ENCODE measurements at places on chromosomes 12 and 14.

DNA sequence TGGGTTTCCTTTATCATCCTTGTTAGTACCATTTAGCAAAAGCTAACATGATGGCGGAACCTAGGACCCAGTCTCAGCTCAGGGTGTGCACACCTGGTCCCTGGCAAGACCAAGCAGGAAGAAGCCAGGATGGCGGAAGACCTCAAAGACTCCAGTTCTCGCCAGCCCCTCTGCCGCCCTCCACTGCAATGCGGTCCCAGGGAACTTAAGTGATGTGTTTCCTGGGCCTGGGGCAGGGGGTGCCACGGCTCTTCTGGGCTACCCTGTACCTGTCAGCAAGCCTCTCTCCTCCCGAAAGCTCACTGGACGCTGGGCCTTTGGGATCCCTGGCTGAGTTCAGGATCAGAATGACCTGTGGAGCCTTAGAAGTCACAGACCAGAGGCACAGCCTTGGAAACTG is 71.3 kb downstream of the FBXL14 start:
- DNase-seq: no peak

GRCh38 chr14:33317675-33318074 is 379.0 kb downstream of the NPAS3 start:
- DNase-seq: no peak

DNA sequence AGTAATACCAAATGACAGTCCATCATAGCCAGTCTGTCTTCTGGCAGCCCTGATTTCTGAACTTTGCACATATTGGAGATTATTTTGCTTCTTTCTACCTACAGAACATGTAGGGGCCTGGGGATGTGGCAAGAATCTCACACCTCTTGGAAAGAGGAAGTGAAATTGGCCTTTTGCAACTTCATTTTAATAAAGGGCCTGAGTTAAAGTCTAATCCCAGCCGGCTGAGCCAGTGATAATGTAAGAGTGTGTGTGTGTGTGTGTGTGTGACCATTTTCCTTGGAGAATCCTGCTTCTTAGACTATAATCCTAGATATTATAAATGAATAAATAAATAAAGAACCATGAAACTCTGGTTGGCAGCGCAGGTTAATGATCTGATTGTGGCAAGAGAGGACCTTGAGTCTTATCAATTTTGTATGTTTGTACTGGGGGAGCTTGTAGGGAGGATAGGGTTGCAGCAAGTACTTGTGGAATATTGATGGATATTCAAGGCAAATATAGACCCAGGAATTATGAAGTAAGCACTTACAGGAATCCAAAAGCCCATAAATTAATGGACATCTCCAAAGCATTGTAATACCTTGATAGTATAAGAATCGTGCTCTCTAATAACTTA is 233.2 kb upstream of the AMIGO2 start:
- no peak for DNase-seq

DNA sequence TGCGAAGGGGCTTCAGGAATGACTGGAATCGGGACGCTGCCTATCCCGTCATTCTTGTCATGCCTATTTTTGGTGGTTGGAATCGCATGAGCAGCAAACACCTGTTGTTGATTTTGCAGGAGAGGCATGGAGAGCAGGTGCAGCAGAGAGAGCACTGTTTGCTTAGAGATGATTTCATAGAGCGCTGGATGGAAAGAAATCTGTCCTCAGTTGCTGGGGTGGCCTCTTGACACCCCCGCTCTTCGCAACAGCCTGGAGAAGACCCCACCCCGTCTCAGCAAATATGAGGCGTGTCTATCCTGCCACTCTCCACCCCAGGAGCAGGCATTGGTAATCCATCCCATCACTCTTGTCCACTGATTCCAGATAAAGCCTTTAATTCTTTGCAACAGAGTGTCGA is 19.3 kb upstream of the NCOR2 start:
- DNase-seq: peak; percentile 53

DNA sequence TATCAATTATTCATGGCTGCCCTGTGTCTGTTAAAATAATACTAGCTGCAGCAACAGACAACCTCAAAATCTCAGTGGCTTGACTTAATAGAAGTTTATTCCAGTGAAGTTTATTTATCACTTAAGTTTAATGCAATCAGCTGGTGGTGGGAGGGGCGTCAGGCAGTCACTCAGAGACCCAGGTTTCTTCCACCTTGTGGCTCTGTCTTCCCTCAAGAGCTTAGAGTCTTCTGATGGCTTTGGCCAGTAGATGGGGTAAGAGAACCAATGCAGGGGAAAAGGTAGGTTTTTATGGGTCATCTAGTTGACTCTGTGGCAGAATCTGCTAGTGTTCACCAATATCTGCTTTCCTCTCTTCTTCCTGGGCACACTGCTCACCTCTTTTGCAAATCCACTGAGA is 668.9 kb downstream of the AACS start:
- no peak for DNase-seq

- DNase-seq: no peak
These were observed 37.0 kb upstream of the LDHB start for GRCh38 chr12:21694660-21695059.

- no peak for DNase-seq
These were observed 50.6 kb downstream of the NIN start for GRCh38 chr14:50780393-50780792.

- DNase-seq: no peak
These were observed 659 bp downstream of the PSMD9 start for GRCh38 chr12:121889274-121889624.

- DNase-seq: no peak
These were observed 461.1 kb downstream of the LRIG3 start for GRCh38 chr12:58459191-58459590.

- no peak for DNase-seq
These were observed 1277.6 kb downstream of the AACS start for GRCh38 chr12:126342866-126343265.

- DNase-seq: no peak
These were observed 7.2 kb downstream of the A2ML1 start for GRCh38 chr12:8829621-8830020.

- DNase-seq: no peak
These were observed 81.4 kb downstream of the ATXN7L3B start for GRCh38 chr12:74619084-74619483.

- no peak for DNase-seq
These were observed 16.6 kb upstream of the CLEC2A start for GRCh38 chr12:9948606-9949296.

GRCh38 chr12:111451649-111452129 is 46.0 kb downstream of the SH2B3 start:
- DNase-seq: peak; percentile 18

DNA sequence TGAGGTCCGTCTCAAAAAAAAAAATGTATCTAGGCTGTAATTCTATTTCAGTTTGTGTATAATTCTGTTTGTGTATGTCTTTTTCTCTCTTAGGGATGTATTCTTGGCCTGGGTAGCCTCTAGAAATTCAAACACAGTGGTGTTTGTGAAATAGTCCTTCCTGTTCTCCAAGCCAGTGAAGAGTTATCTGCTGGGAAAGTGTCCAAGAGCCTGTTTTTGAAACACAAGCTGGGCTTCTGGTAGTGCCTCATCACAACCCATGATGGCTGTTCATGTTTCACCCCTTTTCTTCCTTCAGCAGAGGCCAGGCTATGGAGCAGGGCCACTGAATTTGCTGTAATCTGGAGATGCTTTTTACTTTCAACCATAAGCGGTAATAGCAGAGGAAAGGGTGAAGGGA is 14.7 kb downstream of the METTL3 start:
- DNase-seq: no peak

DNA sequence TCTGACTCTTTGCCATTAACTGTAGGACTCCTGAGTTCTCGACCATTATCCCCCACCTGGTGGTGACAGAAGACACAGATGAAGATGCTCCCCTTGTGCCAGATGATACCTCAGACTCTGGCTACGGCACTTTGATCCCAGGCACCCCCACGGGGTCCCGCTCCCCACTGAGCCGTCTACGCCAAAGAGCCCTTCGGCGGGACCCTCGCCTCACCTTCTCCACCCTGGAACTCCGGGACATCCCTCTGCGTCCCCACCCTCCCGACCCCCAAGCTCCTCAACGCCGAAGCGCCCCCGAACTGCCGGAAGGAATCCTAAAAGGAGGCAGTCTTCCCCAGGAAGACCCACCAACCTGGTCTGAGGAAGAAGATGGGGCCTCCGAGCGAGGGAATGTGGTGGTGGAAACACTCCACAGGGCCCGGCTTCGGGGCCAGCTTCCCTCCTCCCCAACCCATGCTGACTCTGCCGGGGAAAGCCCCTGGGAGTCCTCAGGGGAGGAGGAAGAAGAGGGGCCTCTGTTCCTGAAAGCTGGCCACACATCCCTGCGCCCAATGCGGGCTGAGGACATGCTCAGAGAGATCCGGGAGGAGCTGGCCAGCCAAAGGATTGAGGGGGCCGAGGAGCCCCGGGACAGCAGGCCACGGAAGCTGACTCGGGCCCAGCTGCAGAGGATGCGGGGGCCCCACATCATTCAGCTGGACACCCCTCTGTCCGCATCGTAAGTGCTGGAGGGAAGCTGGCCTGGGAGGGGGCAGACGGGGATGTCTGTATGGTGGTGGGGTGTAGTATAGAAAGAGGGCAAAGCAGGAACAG is 14.4 kb downstream of the TNFRSF1A start:
- no peak for DNase-seq

DNA sequence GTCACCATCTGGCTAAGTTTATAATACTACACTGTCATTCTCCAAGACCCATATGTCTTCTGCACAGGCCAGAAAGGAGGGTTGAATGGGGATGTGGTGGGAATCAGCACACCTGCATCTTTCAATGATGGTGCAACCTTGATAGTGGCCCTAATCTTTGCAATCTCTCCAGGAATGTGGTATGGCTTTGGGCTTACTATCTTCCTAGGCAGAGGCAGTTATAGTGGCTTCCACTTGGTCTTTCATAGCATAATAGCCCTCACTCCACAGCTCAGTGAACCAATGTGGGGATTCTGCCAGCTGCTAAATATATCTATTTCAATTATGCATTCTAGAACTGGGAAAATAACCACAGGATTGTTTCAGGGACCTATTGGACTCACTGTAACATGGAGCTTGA is 61.8 kb upstream of the ATP2B1 start:
- no peak for DNase-seq

- DNase-seq: no peak
These were observed 78.4 kb upstream of the DNM1L start for GRCh38 chr12:32600681-32601080.

DNA sequence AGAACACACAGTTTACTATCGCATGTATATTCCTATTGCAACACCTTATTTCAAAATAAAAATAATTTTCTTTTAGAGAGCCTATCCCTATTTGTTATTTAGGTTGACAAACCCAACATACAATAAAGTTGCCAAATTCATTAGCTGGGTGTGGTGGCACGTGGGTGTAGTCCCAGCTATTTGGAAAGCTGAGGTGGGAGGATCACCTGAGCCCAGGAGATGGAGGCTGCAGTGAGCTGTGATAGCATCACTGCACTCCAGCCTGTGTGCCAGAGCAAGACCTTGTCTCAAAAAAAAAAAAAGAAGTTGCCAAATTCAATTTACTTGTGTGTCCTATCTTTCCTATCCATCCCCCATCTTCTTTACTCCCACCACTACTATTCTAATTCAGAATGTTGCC is 23.9 kb downstream of the DENND5B start:
- DNase-seq: no peak

DNA sequence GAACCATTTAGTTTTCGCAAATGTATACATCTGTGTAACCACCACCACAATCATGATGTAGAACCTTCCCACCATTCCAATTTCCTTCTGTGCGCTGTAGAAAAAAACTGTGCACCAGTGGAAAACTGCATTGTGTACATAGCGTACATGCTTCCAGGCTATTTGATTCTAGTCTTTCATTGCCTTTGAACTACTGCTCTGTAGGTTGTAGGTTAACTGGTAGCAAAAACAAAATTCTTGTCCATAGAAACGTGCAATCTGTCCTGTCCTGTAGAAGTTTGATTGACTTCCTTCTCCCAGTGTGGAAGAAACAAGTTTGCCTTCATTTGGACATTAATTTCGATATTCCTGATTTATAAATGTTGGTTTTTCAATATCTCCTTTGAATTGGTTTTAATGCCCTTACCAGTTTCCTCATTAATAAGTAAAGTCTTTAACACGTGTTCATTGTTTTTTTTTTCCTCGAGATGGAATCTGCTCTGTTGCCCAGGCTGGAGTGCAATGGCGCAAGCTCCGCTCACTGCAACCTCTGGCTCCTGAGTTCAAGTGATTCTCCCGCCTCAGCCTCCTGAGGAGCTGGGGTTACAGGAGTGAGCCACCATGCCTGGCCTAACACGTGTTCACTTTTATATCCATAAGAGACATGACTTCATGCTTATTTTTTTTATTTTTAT is 3.6 kb upstream of the ISM2 start:
- DNase-seq: no peak

DNA sequence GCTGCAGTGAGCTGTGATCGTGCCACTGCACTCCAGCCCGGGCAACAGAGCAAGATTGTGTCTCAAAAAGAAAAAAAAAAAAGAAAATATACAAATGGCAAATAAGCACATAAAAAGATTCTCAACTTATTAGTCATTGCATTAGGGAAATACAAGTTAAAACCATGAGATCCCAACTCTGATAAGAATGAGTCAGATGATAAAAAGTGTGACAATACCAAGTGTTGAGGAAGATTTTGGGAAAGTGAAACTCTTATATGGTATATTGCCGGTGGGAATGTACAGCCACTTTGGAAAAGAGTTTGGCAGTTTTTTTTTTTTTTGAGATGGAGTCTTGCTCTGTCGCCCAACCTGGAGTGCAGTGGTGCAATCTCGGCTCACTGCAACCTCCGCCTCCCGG is 7.6 kb upstream of the PRPF40B start:
- no peak for DNase-seq

- DNase-seq: no peak
These were observed 421.8 kb upstream of the PDE3A start for GRCh38 chr12:19946550-19946949.

DNA sequence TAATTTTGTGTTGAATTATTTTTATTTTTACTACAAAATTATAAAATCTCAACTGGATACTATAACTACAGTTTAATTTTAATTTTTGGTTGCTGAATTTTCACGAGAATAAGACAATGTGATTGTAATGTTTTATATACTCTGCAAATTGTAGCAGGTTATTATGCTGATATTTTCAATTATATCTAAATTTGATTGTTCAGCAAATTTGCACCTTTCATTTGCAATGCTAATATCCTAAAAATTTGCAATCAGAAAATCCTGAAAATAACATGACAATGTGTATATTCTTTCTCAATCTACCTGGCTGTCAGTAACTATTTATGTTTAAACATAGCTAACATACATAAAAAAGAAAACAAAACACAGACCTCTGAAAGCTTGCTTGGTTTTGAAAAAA is 932.2 kb upstream of the LRFN5 start:
- no peak for DNase-seq

GRCh38 chr14:32724867-32725471 is 213.7 kb upstream of the NPAS3 start:
- no peak for DNase-seq

DNA sequence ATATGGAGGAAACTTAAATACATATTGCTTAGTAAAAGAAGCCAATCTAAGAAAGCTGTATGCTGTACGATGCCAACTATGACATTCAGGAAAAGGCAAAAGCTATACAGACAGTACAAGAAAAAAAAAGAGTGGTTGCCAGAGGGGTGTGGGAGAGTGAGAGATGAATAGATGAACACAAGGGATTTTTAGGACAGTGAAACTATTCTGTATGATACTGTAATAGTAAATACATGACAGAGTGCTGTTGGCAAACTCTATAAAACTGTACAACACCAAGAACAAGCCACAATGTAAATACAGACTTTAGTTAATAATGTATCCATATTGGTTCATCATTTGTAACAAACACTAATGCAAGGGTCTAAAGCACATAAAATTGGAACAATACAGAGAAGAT is 10.9 kb upstream of the MIPOL1 start:
- DNase-seq: no peak

Data from NCI-H2081 treated with DMSO at 0.1 percent for 48 hours (cell line).